NCI-H1048 (cell line): ENCODE measurements at places on chromosomes 1 and 21.

DNA sequence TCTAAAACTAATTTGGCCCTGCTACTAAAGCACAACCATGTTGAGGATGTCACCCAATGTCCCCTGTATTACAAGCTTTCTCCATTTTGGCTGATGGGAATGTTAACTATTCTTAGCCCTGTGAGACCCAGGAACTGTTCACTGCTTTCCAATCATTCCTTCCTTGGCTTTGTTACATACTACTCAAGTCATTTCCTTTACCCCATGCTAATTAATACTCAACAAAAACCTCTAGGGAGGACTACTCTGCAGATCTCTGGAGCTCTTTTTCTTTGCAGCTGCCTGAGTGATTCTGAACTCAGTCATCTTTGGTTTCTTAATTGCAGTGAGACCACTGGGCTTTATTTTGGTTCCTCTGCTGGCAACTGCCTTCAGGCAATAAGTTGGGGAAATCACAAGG is 23.3 kb upstream of the RPE65 start:
- no peak for DNase-seq

DNA sequence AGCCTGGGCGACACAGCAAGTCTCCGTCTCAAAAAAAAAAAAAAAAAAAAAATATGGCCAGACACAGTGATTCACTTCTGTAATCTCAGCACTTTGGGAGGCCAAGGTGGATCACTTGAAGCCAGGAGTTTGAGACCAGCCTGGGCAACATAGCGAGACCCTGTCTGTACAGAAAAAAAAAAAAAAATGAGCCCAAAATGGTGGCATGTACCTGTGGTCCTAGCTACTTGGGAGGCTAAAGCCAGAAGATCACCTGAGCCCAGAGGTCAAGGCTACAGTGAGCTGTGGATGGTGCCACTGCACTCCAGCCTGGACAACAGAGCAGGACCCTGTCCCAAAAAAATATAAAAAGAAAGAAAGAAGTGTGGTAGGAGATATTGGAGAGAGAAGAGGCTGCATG is 1.7 kb upstream of the TESK2 start:
- DNase-seq, result no peak

- DNase-seq, result no peak
Measured at GRCh38 chr1:11157867-11158266, 31.3 kb upstream of the ANGPTL7 start.

DNA sequence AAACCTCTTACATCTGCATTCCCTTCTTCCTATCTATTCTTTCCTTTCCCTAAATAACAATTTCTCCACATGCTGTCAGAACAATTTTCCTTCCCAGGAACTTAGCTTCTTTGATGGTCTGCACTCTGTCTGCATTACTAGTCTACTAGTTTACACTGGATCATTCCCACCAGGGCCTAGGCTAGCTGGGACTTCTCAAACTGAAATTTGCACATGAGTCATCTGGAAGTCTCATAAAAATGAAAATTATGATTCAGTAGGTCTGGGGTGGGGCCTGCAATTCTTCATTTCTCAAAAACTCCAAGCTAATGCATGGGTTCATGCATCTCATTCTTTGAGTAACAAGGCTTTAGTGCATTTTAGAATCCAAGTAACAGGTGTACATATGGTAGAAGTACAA is 74.2 kb downstream of the GABPA start:
- no peak for DNase-seq
